ENCODE measurements at places on chromosomes 7 and 10.
A peak's percentile ranks its signal among the peaks of the same experiment; 100 is the strongest.

GRCh38 chr10:99143011-99143410 is 92.6 kb downstream of the HPSE2 start:
- no peak for DNase-seq

DNA sequence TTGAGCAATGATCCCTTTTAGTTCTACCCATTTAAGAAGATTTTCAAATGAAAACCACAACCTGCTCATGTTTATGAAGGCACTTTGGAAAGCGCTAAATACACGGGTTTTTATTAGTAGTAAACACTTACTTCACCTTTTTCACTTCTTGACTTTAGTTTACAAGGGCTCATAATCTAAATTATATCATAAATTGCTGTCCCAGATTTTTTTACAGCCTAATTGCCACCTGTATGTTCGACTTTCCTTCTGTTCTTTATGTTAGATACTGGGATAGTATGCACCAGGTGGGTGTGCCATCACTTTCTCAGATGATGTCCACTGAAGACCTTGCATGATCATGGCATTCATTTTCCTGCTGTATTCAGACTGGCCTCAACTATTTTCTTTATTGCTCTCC is 22.5 kb downstream of the CFTR start:
- no peak for DNase-seq

GRCh38 chr7:27095897-27096767 is at the start of gene HOXA1:
TSS of gene HOXA1 (minus strand) at chr7:27096000. CDS start at chr7:27095912, 88 bp downstream.
- peak; percentile 48 for DNase-seq

DNA sequence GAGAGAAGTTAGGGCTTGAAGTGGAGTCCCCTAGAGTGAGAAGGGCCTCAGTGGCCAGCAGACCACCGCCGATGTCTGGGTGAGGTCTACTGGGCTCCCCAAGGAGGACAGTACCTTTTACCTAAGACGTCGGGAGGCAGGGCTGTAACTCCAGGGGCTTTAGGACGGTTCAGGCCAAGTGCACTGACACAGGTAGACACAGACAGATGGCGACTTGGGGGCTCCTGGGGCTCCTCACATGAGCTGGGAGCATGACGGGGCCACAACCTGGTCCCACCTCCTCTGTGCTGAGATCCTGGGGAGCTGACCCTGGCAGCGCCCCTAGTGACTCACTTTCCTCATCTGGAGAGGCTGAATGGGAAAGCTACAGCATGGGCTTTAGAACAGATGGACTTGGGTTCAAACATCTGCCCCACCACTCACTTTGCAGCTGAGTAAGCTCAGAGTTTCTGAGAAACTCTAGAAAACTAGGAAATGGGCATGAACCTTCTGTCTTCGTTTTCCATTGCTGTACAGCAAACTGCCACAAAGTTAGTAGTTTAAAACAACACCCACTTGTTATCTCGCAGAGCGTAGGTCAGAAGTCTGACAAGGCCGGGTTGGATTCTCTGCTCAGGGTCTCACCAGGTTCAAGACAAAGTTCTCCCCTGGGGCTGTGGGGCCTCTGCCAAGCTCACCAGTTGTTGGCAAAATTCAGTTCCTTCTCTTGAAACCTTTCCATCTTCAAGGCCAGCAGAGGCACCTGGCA is 4.7 kb upstream of the COMTD1 start:
- DNase-seq: no peak

GRCh38 chr10:48414778-48415177 is 108.3 kb downstream of the MAPK8 start:
- DNase-seq: no peak

DNA sequence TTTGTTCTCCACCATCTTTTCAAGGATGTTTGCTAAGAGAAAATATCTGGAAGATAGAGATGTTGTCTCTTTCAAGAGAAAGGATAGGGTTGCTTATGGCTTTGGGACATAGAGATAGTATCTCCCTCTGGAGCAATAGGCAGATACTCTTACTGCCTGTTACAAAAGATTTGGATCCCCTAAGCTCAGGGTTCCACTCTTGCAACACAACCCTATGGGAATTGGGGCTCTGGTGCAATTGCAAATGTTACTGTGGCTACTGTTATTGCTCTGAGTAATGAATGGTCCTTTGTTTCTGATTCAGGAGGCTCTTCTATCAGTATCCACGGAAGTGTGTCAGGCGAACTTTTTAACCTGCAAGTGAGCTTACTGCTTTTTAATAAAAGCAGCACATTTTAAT is 88.8 kb downstream of the GPR85 start:
- DNase-seq: no peak

- DNase-seq: no peak
Observed at GRCh38 chr10:126969310-126969709, 64.1 kb downstream of the DOCK1 start.

GRCh38 chr10:102549549-102549948 is 45.8 kb downstream of the SUFU start:
- DNase-seq: no peak

- DNase-seq: no peak
Observed at GRCh38 chr10:105875050-105875449, 1234.0 kb downstream of the SORCS3 start.

DNA sequence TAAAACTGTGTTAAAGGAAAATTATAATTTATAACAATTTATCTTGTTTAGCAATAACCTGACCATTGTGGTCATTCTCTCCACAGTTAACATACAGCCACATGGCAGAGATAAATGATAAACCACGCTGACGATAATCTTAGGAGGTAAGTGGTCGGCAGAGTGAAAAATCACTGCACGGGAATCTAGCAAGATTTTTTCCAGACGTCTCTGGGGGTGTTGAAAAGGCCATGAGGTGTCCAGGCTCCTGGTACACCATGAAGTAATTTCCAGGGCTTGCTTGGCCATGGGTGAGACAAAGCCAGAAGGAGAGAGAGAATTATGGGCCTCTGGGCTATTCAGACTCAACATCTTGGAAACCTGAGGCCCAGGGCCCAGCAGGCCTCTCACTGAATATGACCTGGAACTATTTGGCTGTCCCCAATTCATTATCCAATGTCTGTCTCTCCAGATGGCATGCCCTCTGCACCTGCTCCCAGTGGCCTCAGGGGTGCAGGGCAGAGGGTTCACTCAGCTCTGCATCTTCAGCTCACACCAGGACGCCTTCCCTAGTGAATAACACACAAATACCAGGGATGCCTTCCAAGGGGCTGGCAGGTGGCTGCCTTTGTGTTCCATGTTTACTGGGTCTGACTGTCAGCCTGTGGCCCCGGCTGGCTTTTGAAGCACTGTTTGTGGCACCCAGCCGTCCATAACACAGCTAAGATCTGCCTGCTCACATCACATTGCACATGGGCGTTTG is 590.4 kb upstream of the PFKP start:
- peak; percentile 51 for DNase-seq

DNA sequence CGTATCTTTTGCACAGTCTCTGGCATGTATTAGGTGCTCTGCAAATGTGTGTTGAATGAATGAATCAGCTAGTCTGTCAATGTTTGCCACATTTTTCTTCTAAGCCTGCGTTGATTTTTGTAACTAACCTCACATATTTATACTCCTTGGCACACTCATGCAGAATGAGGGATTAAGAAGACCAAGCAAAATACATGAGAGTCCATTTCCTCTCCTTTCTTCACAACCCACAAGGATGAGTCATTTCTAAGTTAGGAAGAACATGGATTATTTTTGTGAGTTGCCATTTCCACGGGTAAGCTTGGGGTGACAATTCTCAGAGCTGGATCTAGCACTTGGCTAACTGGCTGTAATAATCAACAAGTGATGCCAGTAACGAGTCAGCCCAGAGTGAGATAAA is 158.8 kb downstream of the TWIST1 start:
- DNase-seq: no peak

- DNase-seq: no peak
Observed at GRCh38 chr10:18294633-18295032, 154.4 kb downstream of the CACNB2 start.

DNA sequence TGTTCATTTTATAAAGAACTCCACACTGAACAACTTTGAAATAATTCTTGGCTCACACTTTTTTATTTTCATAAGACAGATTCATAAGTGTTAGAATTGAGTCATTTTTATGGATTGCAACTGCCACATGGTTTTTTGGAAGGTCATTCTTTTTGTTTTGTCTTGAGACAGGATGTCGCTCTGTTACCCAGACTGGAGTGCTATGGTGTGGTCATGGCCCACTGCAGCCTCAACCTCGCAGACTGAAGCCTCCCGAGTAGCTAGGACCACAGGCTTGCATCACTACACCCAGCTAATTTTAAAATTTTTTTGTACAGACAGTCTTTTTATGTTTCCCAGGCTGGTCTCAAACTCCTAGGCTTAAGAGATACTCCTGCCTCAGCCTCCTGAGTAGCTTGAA is 20.3 kb downstream of the BMS1 start:
- no peak for DNase-seq

GRCh38 chr10:89047397-89047796 is 56.8 kb downstream of the FAS start:
- no peak for DNase-seq

DNA sequence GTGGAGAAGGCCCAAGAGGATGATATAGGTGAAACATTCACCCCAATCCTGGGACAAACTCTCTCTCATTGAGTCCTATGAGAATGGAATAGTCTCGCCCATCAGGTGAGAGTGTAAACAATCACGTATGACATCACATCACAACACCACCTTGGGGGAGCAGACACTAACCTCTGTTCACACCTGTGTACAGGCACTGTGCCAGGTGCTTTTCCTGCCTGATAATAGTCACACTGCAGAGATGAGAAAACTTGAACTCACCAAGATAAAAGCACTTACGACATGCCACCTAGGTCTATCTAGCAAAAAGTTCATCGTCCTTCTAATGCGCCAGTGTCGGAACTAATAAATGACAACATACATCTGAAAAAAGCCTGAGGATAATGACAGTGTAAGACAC is 187.8 kb downstream of the FAM107B start:
- DNase-seq: no peak

- no peak for DNase-seq
Observed at GRCh38 chr7:20825555-20825954, 38.9 kb upstream of the SP8 start.

- DNase-seq: peak; percentile 45
Observed at GRCh38 chr10:34906067-34906965, 91.2 kb upstream of the PARD3 start.

DNA sequence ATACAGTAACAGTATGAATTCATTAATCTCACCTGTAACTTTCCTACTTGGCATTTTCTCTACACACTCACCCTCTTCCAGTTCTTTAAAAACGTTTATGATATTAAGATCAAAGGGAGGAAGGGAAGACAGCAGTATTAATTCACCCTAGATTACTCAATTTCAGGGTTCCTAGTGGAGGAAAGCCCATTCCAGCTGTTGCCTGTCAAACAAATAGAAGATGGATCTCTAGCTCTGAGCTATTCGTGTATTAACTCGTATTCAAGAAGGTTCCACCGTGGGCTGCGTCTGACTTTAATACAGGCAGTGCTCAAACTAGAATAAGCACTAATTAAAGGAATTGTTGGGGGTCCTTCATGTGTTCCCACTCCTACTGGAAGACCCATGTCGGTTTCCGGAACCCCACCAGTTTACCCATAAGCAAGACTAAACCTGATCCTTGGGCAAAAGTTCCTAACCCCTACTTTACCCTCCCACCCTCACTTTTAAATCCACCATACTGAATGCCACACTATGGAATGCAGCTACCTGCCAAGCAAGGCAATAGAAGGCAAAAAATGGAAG is 2.1 kb downstream of the NANOS1 start:
- no peak for DNase-seq

DNA sequence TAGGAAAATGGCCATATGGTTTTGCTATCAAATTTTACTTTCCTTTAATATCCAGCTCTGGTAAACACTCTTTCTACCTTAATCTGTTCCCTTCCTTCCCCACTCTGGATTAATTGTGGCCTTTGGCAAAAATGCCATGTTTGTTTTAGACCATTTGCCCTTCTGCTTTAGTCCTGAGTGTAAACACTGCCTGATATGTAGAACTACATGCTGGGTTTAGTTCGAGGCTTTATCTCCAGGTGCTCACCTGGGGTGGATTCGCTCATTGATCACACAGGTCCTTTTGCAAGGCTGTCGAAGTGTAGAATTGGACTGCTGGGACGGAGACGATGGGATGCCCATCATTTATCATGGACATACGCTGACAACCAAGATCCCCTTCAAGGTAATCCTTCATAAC is 94.1 kb downstream of the NOC3L start:
- DNase-seq: no peak

DNA sequence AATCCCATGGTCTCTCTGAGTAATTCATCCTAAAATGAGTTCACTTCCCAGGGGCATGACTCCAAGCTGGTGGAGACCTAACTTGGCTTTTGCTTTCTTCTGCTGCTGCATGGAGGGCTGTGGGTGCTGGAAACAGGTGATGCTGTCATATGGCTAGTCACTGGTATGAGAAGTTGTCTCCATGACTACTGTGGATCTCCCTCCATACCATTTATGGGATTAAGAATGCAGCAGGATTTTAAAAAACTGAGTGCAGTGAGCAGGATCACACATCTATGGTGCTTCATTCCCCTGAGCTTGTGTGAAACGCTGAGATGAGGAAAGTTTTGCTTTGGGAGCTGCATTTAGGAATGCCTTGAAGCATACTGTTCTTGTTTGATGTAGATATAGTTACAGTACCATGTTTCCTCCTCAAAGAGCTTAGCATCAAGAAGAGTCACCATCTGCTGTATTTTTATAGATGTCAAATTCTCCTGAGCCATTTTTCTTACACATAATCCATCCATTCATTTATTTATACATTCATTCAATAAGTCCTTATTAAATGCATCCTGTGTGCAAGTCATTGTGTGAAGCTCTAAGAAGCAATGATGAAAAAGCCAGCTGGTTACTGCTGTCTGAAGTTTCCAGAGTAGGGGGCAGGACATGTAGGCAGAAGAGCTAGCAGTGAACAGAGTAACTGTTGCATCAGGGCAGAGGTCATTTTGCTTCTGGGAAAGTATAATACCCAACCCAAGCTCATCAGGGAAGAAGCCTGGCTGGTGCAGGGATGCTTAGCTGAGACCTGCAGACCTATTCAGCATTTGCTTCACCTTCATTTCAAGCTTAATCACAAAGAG is 534.8 kb downstream of the AUTS2 start:
- DNase-seq: peak; percentile 11

DNA sequence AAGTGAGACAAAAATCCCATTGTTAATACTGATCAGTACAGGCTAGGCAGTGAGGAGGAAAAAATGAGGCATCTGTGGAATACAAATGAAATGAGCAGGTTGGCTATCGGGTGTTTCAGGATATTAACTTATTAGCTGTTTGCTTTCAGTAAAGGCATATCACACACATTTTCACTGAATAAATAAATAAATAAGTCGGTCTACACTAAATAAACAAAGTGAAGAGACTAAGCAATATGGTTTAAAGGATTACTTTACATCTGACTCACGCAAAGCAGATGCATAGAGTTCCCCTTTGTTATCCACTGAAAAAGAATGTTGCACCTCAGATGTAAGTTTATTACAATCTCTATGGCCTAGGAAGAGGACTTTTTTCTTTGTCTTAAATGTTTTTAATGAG is 6.3 kb upstream of the SEMA3A start:
- DNase-seq: no peak
